ENCODE measurements at places on chromosomes 4 and X. TPM values are rescaled to one million over a fixed set of nuclear protein-coding genes. Genes with fewer than 3 reads are reported as not detected.

The USP17L30 gene
- polyA plus RNA-seq: not detected

The MAGIX gene
- polyA plus RNA-seq: 2.5 TPM

The MTCP1 gene
- polyA plus RNA-seq: 15.2 TPM

The UPF3B gene
- 17.0 TPM for polyA plus RNA-seq

DNA sequence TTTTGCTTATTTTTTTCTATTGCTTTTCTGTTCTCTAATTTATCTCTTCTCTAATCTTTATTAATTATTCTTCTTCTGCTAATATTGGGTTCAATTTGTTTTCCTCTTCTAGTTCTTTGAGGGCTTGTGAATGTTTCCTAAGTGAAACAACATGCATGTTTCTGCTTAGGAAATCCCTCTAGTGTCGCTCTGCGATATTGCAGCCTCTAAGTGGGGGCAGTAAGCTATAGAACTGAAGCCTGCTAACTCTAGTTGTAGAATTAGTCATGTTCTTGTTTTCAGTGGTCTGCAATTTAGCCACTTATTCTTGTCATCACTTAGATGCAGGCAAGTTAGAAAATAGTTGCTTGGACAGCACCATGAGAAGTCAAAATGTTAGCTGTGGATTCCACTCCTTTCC lies 222.6 kb downstream of the SPIN4 start:
- H3K4me1 ChIP-seq: no peaks in the 10 kb centered on the region
- DNase-seq: no peak
- no peak overlapping the region for H3K27ac ChIP-seq
- no peaks in the 10 kb centered on the region for H3K36me3 ChIP-seq
- H3K27me3 ChIP-seq: no peaks in the 10 kb centered on the region
- H3K4me3 ChIP-seq: no peak overlapping the region

DNA sequence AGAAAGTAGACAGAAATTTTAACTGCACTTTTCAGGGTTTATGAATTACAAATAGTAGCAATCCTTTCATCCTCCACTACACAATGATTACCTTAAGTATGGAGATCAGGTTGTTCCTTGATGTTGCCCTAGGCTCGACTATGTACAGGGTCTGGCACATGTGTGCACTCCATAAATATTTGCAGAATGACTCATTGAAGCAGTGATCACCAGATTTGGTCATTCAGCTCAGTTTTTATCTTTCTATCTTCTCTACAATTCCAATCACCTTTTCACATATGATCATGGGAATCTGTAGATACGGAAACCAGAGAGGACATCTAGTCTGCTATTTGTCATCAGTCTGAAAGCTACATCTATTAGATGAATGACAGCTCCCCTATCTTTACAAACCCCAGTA lies 171.7 kb upstream of the HCCS start:
- H3K27me3 ChIP-seq: no peaks in the 10 kb centered on the region
- peak; percentile 12 for DNase-seq
- H3K27ac ChIP-seq: peak overlapping the region; percentile 17
- no peaks in the 10 kb centered on the region for H3K36me3 ChIP-seq
- H3K4me1 ChIP-seq: no peaks in the 10 kb centered on the region
- no peak overlapping the region for H3K4me3 ChIP-seq

- no peaks in the 10 kb centered on the region for H3K27me3 ChIP-seq
- H3K27ac ChIP-seq: no peak overlapping the region
- no peaks in the 10 kb centered on the region for H3K4me1 ChIP-seq
Observed at GRCh38 chrX:67346667-67347066, 197.2 kb upstream of the AR start.

DNA sequence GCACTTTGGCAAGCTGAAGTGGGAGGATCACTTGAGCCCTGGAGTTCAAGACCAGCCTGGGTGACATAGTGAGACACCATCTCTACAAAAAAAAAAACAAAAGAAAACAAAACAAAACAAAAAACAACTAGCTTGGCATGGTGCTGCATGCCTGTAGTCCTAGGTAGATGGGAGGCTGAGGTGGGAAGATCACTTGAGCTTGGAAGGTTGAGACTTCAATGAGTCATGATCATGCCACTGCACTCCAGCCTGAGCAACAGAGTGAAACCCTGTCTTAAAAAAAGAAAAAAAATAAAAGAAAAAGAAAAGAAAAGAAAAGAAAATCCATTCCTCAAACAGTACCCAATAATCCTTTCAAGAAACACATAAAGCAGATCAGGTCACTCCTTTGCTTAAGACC lies 14.9 kb upstream of the ERCC6L start:
- H3K27ac ChIP-seq: no peak overlapping the region
- H3K27me3 ChIP-seq: no peaks in the 10 kb centered on the region
- H3K4me3 ChIP-seq: no peak overlapping the region
- no peaks in the 10 kb centered on the region for H3K4me1 ChIP-seq

DNA sequence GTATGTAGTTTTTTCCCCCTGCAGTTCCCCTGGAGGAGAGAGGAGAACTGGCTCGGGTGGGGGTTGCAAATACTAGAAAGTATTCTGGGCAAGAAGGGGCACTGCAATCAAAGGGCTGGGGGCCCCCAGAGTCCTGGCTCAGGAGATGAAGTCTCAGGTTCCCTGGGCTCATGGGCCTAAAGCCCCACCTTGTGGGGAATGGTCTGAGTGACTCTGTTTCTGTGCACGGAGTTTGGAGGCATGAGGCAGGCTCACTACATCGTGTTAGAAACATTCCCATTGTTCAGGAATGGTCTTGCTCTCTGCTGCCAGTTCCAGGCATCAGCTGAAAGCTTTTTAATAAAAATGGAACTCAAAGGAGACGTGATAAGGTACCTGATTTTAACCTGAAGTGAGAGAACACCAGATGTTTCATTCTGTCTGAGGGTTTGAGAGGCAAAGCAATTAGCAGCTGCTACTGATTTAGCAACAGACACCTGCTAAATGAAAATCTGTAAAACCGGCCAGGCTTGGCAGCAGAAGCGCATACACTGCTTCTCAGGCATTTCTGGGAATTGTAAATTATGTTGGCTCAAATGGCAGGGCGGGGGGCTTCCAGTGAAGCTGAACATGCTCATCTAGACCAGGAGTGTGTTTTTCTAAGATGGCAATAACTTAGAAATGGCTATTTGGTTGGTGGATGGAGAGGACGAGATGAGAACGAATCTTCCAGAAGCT lies 122.7 kb downstream of the TMEM164 start:
- H3K4me3 ChIP-seq: no peak overlapping the region
- no peaks in the 10 kb centered on the region for H3K4me1 ChIP-seq
- H3K27me3 ChIP-seq: no peaks in the 10 kb centered on the region
- no peak for DNase-seq
- H3K36me3 ChIP-seq: no peaks in the 10 kb centered on the region

- no peak for DNase-seq
- no peaks in the 10 kb centered on the region for H3K36me3 ChIP-seq
- no peak overlapping the region for H3K27ac ChIP-seq
- H3K4me1 ChIP-seq: no peaks in the 10 kb centered on the region
- no peaks in the 10 kb centered on the region for H3K27me3 ChIP-seq
- no peak overlapping the region for H3K4me3 ChIP-seq
Observed at GRCh38 chrX:120672841-120673530, 43.1 kb upstream of the C1GALT1C1 start.

DNA sequence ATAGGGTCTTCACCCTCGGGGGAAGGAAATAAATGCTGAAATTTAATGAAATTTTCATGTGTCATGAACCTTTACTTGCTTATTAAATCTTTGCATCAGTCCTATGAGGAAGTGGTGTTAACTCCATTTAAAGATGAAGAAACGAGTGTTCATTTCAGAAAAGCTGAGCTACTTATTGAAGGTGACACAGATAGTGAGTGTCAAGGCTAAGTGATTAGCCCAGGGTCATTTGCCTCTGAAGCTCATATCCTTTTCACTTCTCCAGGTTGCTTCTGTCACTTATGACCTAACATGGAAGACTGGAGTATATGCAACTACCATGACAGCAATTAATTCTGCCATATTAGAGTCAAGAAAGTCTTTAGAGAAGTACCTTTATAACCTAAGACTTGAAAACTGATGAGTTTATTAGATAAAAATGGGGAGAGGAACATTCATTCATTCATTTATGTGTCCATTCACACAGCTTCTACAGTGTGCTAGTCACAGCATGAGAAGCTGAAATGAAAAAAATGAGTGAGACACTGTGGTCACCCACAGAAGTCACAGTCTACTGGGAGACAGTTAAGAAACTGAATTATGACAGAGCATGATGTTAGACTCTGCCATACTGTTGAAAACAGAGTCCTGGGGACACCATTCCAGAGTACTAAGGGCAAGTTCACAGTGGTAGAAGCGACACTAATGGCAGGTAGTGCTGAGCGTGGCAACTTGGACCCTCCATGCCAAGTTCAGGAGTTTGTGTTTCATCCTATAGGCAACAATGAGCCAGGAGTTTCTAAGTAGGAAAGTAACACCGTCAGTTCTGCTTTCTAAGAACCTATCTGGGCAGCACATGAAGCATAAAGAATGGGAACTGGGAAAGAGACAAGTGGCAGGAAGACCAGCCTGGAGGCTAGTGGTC lies 21.3 kb downstream of the ALPK1 start:
- H3K36me3 ChIP-seq: no peaks in the 10 kb centered on the region
- no peak overlapping the region for H3K27ac ChIP-seq
- H3K27me3 ChIP-seq: no peaks in the 10 kb centered on the region
- no peak overlapping the region for H3K4me3 ChIP-seq

DNA sequence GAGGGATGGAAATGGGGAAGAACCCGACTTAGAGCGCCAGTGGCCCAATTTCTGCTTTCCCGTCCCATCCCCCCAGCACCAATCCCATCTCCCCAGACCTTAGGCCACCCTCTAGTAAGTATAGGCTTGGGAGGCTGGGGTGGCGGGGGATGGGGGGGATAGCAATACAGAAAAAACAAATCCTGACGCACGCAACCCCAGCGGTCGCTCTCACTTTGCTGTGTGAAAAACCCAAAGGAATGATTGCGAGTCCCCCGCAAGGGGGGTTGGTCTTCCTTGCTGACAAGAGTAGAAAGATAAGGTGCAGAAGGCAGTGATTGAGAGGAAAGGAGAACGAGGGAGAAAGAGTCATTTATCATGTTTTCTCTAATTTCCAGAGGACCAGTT lies 863 bp downstream of the CPE start:
- peak; percentile 46 for DNase-seq
- no peaks in the 10 kb centered on the region for H3K27me3 ChIP-seq
- H3K36me3 ChIP-seq: no peaks in the 10 kb centered on the region
- H3K27ac ChIP-seq: peak overlapping the region; percentile 19
